Femur (tissue), 1 donor: ENCODE measurements at places on chromosomes 3 and 15.

GRCh38 chr3:48960841-48961413 is 29.1 kb upstream of the P4HTM start:
- peak; percentile 30 for DNase-seq

- no peak for DNase-seq
Measured at GRCh38 chr15:38048001-38048455, 113.6 kb downstream of the TMCO5A start.

DNA sequence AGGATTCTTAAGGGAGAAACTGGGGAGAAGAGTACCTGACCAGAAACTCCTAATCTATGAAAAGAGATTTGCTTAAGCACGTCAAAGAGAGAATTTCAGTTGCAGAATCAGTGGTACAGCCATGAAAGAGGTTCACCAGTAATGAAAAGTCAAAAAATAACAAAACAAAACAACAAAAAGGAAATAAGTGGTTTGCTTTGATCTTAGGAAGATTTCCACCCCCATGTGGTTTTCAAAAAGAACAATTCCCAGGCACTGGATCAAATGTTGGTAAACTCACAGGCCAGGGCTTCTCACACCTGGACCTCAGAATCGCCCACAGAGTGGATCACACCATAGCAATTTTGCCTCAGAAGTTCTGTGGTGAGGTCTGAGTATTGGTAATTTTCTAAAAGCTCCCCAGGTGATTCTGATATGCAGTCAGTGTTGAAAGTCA is 67.5 kb downstream of the TMEM39A start:
- DNase-seq, result no peak

DNA sequence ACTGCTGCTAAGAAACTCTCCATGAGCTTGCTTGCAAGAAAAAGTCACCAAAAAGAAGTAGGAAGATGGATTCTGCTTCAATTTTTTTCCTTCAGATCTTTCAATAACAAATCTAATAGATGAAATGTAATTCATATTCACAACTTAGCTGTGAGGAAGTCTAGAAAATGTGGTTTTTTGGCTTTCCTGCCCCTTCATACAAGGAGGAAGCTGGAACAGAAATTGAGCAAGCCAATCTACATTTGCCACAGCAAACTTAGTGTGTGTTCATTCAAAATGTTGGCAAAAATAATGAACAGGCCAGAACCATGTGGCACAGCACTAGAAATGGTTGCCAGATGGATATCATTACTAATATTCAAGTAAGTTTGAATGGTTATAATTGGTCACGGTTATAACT is 93.2 kb upstream of the NEDD4 start:
- no peak for DNase-seq
